HCT116 (cell line): ENCODE measurements at places on chromosomes 2 and 18. TPM values are rescaled to one million over a fixed set of nuclear protein-coding genes. Genes with fewer than 3 reads are reported as not detected.

GRCh38 chr2:55314985-55315384 is 46.0 kb upstream of the MTIF2 start:
- no peaks in the 10 kb centered on the region for H3K27me3 ChIP-seq
- H3K4me1 ChIP-seq, result no peaks in the 10 kb centered on the region
- peaks cover 10% of the 10 kb centered on the region for H3K36me3 ChIP-seq
- no peak overlapping the region for H3K27ac ChIP-seq

GRCh38 chr2:207418419-207418818 is 111.3 kb upstream of the CREB1 start:
- H3K36me3 ChIP-seq, result no peaks in the 10 kb centered on the region
- no peaks in the 10 kb centered on the region for H3K27me3 ChIP-seq
- H3K4me1 ChIP-seq, result no peaks in the 10 kb centered on the region

- no peaks in the 10 kb centered on the region for H3K27me3 ChIP-seq
- DNase-seq, result no peak
- H3K36me3 ChIP-seq, result 0 out of 2 replicates have a peak, but pooled peaks cover 8% of the 10 kb centered on the region
- H3K4me3 ChIP-seq, result no peak overlapping the region
- no peak overlapping the region for H3K27ac ChIP-seq
- peaks cover 12% of the 10 kb centered on the region; the same call in 1 of the 2 replicates for H3K4me1 ChIP-seq
These were observed 337.6 kb downstream of the IRS1 start for GRCh38 chr2:226461981-226462380.

GRCh38 chr18:74392323-74392722 is 64.8 kb downstream of the DIPK1C start:
- peaks cover 34% of the 10 kb centered on the region for H3K27me3 ChIP-seq
- no peaks in the 10 kb centered on the region for H3K36me3 ChIP-seq
- no peak overlapping the region for H3K4me3 ChIP-seq
- H3K4me1 ChIP-seq, result no peaks in the 10 kb centered on the region

NEU2 gene
- not detected for total RNA-seq

CCDC74B gene
- 3.2 TPM for total RNA-seq

- no peaks in the 10 kb centered on the region for H3K4me1 ChIP-seq
- H3K27me3 ChIP-seq, result no peaks in the 10 kb centered on the region
- H3K4me3 ChIP-seq, result no peak overlapping the region
- DNase-seq, result no peak
- H3K27ac ChIP-seq, result no peak overlapping the region
These were observed 21.4 kb upstream of the MTA3 start for GRCh38 chr2:42547014-42547413.

DNA sequence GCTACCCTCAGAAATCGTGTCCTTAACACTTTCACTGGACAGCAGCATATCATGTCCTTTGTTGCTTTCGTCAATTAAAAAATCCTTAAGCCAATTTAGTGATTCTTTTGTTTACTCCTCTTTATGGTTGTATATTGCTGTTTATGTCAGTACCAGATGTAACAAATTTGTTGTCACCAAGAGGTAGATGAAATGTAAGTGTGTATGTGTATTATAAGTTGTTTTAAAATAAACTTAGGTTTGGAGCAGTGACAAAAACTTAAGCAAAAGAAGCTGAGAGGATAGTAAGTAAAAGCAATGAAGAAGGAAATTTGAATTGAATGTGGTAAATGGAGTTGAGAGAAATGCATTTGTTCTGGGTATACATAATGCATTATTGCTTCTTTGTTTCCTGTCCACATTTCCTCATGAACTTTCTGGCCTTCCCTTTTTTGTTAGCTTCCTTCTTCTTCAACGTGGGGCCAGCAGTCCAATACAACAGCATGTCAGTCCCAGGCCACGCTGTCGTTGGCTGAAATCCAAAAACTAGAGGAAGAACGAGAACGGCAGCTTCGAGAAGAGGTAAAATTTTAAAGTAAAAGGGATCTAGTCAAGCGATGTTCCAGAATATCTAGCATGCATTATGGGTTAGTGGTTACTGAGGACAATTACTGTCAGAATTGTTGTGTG is 30.5 kb upstream of the SNORC start:
- H3K27ac ChIP-seq, result no peak overlapping the region
- H3K4me1 ChIP-seq, result peaks cover 12% of the 10 kb centered on the region
- peaks cover 13% of the 10 kb centered on the region for H3K36me3 ChIP-seq
- no peaks in the 10 kb centered on the region for H3K27me3 ChIP-seq

- 0 out of 2 replicates have a peak, but pooled peaks cover 5% of the 10 kb centered on the region for H3K36me3 ChIP-seq
- H3K27me3 ChIP-seq, result no peaks in the 10 kb centered on the region
- H3K27ac ChIP-seq, result no peak overlapping the region
These were observed 42.2 kb upstream of the EPG5 start for GRCh38 chr18:46009125-46009840.
